T-helper 9 cell (primary cell): ENCODE measurements at places on chromosomes 4 and X.

DNA sequence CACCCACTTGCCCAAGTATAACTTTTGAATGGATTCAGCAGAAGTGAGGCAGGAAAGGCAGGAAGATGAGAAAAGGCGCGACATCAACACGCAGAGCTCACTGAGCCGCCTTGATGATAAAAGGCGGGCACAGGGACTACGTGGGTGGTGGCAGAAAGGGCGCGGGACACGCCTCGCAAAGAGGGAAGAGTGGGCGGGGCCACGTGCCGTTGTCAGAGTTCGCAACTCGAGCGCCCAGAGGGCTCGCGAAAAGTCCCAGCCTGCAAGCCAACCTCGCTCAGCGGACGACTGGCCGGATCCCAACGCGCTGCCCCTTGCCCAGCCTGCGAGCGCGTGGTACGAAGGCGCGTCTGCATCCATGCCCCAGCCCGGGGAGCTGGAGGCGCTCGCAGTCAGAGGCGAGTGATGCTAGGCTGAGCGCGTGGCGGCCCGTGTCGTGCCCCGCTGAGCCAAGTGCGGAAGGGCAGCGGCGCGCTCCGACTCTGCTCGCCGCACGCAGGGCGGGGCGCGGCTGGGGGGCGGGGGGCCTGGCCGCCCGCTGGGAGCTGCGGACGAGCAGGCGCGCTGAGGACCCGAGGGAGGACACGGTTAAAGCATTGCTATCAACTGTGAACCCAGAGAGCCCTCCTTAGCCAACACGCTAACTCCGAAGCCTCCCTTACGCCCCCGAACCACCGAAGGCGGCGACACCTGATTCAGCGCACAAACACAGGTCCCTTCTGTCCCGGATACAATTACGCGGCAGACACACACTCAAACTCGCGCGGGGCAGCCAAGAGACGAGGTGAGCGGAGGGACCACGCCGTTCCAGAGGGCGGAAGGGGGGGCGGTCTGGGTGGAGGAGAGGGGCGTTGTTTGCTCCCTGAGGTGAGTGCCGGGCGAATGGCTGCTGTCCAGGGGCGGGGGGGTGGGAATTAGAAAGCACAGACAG, at the start of gene UGT8:
UGT8 (plus strand) TSS at position 617 of the 931 bp plus-strand sequence. CDS start 24,074 bp downstream, outside the sequence.
- no peak for DNase-seq

DNA sequence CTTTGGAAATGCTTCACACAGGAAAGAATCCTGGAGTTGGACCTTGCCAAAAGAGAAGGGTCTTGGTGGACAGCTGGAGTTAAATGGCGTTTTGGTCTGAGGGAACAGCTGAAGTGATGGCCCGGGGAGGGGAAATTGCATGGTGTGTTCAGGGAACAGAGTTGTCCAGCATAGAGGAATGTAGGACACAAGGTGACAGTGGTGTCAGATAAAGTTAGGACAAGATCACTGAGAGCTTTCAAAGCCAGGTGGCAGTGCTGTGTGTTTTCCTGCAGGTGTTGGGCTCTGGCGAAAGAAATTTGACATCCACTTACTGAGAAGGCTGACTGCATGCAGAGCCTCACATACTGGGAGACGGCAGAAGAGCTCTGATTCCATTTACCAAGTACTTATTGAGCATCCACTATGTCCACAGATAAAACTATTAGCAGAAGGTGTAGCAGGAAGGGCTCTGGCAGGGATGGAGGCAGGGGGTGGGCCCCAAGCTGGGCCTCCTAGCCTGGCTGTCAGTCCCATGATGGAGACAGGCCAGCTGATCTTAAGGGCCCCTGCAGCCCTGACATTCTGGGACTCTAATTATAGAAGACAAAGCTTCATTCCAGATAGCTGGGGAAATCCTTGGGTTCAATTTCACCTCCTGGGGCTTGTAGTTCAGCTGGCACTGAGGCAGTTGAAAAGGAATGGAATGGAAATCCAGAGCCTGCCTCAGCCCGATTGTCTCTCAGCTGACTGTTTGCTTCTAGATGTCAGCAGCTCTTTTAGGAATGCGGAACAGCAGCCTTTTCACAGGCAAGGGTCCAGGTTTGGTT, 150.2 kb upstream of the MAMLD1 start:
- DNase-seq = no peak

DNA sequence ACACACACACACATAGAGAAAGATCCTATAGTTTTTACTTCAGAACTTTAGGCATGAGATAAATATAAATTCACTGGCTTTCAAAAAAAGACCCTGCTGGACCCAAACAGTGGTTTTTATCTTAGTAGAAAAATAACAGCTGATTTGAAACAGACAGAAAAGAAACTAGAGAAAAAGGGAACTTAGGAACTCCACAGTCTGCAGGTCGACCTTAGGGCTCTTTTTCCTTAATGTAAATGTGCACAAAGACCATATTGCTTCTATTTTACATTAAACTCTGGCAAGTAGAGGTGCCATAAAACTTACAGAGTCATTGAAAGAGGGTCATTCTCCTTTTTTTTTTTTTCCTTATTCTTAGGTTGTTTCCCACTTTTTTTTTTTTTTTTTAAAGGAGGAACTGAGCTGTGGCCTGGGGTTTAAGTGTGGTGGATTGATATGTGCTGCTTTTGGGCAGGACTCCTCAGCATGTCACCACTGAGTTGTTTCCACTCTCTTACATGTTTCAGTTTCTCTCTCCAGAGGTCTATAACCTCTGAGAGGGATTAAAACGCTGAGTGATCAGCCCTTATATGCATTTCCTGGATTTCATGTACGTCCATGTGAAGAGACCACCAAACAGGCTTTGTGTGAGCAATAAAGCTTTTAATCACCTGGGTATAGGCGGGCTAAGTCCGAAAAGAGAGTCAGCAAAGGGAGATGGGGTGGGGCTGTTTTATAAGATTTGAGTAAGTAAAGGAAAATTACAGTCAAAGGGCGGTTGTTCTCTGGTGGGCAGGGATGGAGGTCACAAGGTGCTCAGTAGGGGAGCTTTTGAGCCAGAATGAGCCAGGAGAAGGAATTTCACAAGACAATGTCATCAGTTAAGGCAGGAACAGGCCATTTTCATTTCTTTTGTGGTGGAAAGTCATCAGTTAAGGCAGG, 70.8 kb upstream of the PACRGL start:
- no peak for DNase-seq

DNA sequence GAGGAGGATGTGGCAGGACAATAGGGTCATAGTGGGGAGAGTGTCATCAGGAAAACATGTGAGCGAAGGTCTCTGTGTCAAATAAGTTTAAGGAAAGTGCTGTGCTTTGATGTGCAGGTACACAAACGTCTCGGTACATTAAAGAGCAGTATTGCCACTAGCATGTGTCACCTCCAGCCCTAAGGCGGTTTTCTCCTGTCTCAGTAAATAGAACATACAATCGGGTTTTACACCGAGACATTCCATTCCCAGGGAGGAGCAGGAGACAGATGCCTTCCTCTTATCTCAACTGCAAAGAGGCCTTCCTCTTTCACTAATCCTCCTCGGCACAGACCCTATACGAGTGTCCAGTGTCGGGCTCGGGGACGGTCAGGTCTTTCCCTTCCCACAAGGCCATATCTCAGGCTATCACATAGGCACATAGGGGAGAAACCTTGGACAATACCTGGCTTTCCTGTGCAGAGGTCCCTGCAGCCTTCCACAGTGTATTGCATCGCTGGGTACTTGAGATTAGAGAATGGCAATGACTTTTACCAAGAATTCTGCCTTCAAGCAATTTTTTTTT, 684.5 kb downstream of the PDHA2 start:
- no peak for DNase-seq

DNA sequence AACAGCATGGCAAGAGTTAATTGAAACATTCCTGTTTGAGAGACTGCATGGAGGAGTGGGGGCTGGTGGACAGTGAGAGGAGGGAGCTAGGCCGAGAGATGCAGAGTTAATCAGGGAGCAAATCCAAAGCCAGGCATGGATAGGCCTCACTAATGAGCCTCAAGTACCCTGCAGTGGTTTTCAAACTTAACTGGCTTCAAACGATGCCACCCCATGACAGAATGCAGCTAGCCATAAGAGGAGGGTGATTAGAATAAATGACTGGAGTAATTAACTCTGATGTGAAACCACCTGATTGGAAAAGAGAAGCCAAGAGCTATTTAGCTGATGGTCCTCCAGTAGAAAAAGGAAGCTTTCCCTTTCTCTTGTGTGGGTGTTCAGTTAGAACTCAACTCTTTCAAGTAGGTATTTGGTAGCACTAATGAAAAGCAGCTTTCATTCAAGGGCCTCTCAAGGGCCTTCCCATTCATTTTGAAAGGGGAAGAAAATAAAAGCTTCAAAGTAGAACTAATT, 215.4 kb upstream of the MAB21L2 start:
- no peak for DNase-seq

GRCh38 chr4:8675906-8676305, 83.3 kb downstream of the CPZ start:
- no peak for DNase-seq

GRCh38 chrX:24870143-24870542, 145.6 kb downstream of the ARX start:
- DNase-seq = no peak

DNA sequence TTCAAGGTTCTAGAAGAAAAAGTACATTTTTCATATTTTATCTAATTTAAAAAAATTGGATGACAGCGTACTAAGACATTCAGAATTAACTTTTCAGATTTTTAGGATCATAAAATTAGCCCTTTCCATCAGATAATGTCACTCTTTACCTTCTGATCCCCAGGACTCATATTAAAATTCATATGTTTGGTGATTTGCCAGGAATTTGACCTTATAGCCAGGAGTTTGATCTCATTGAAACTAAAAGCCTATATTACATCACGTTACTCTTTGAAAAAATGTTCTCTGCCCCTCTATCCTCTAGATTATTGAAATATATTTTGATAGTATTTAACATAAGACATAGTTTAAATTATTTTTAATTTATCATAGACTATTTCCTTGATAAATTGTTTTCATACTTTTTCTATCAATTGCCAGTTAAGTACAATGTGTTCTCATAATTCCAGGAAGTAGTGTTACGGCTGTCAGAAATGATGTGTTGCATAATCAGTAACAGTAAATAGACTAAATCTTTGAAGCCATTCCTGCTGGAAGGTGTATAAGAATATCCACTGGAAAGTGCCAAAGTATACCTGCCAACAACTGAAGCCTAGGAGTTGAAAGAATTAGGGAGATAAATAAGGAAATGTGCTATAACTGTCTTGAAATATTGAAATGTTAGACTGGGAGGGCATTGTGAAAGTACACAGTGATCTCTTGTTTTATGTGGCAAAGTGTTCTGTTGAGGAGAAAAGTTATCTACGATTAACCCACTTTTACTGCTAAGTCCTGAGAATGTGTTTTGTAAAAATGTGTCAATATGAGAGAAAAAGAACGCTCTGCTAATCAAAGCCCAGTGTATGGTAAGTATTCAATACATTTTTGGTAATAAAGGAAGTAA, 32.9 kb upstream of the PDGFC start:
- DNase-seq = no peak

DNA sequence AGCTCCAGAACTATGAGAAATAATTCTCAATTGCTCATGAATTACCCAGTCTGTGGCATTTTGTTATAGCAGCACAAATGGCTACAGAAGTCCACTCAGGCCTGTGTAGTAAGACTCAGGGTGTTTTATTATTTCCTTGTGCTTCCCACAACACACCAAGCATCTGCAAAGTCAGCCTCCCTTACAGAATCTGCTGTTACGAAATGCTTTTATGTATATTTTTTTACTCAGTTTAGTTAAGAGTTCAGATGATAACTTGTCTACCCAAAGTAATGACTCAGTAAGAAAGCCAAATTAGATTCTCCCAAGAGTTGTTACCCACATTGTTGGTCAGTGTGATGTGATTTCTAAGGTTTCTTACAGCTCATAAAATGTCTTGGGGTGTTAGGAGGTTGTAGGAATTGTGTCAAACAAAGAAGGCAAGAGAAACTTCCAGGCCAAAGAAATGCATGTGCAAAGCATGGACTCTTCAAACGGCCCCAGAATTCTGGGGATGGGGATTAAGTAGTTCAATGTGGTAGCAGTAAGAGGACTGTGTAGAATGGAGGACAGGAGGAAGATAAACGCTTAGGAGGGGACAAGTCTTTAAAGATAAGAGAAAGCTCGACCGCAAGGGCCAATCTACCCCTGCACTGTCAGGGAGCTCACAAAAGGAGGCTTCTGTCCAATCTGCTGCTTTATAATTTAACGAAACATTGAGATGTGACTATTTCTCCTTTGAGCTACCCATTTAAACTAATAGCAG, 35.4 kb upstream of the TMEM184C start:
- DNase-seq = no peak
